ENCODE measurements at places on chromosomes 2 and 18.

GRCh38 chr2:10326151-10326616, 23.5 kb downstream of the HPCAL1 start:
- DNase-seq = no peak

- DNase-seq = no peak
Measured at GRCh38 chr2:46775722-46776121, 139.9 kb downstream of the MCFD2 start.

DNA sequence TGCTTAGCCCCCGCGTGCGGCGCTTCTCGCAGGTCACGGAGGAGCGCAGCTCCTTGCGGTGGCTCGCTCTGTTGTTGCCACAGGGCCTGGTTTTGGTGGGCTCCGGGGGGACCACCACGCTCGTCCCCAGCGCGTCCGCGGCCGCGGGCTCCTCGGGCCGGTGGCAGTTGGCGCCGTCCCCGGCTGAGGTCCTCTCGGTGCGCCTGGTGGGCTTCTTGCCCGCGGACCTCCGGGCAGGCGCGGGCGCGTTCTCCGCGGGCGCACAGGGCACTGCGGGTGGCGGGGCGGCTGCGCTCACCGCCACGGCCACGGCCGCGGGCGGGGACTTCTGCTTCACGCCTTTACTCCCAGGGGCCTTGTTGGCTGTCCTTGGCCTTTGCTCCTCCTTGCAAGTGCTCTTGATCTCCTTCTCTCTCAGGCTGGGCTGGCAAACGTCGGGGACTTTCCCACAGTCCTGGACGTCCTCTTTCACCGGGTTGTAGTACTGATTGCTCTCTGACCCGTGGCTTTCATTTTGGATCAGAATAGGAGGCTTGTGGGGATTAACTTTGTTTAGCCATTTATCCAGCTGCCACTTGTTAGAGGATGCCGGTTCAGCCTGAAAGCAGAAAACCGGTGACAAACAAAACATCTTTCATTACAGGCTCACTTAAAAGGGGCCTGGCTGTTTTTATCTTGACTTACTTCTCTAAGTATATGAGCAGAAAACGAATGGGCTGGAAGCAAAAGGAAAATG, 104.0 kb upstream of the REV1 start:
- no peak for DNase-seq

DNA sequence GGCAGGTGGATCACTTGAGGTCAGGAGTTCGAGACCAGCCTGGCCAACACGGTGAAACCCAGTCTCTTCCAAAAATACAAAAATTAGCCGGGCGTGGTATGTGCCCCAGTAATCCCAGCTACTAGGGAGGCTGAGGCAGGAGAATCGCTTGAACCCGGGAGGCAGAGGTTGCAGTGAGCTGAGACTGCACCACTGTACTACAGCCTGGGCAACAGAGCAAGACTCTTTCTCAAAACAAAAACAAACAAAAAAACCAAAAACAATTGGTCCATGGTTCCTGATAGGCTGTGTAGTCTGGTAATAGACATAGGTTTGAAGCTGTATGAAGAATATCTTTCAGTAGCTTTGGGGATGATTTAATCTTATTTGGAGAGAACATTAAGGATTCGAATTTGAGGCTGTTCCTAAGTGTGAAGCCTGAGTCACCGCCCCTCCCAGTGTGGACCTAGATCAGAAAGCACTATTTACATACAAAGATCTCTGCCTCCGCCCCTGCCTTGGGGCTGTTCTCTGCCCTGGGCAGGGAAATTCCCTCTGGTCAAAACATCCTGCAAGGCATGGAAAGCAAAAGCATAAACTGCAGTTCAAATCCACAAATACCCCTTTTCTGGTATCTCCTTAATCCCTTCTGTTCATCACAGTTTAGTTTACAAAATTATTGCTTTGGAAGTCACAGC, 52.8 kb upstream of the PMAIP1 start:
- DNase-seq = peak; percentile 71

- no peak for DNase-seq
Measured at GRCh38 chr2:233611284-233611683, 6.1 kb upstream of the UGT1A8 start.

DNA sequence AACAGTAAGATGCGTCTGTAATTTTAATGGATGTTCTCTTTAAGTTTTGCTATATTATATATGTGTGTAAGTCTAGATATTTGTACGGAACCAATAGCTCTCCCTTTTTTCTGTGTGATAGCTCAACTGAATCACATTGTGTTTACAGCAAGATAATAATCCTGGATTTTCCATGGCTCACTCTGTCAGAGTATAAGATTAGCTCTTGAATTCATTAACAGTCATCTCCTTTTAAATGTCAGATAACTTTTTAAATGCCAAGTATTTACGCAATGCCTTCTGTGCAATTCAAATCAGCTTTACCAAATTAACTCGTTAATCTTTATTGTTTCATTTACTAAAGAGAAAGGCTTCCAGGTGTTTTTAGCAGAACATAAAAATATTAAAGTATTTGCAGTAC, 76.9 kb downstream of the KIAA2012 start:
- DNase-seq = no peak

- no peak for DNase-seq
Measured at GRCh38 chr18:56988022-56988421, 158.9 kb upstream of the BOD1L2 start.

GRCh38 chr2:2919026-2919425, 458.6 kb downstream of the EIPR1 start:
- DNase-seq = no peak

Data from RPMI7951 (cell line).